ENCODE measurements at places on chromosomes 6 and 20. TPM values are rescaled to one million over a fixed set of nuclear protein-coding genes. Genes with fewer than 3 reads are reported as not detected.

GRM1 gene
- 2.9 TPM for polyA plus RNA-seq

TPMT gene
- 5.7 TPM for polyA plus RNA-seq

C6orf58 gene
- polyA plus RNA-seq: 0.52 TPM

RAMACL gene
- polyA plus RNA-seq: 1.9 TPM

LAMA4 gene
- polyA plus RNA-seq: 0.69 TPM

PSMB1 gene
- 381 TPM for polyA plus RNA-seq

DLL1 gene
- polyA plus RNA-seq: 24.6 TPM

HLA-DRB1 gene
- not detected for polyA plus RNA-seq

HLA-G gene
- polyA plus RNA-seq: not detected

GPR63 gene
- 1.2 TPM for polyA plus RNA-seq

IFNGR1 gene
- 49.5 TPM for polyA plus RNA-seq

GRIK2 gene
- polyA plus RNA-seq: 103 TPM

C6orf52 gene
- 5.7 TPM for polyA plus RNA-seq

CD93 gene
- polyA plus RNA-seq: not detected

COMMD7 gene
- 49.7 TPM for polyA plus RNA-seq

C2 gene
- polyA plus RNA-seq: 1.2 TPM

FAM83C gene
- polyA plus RNA-seq: not detected

KIF13A gene
- 9.4 TPM for polyA plus RNA-seq

SEL1L2 gene
- not detected for polyA plus RNA-seq

TREML1 gene
- not detected for polyA plus RNA-seq

DLK2 gene
- 19.8 TPM for polyA plus RNA-seq

CNKSR3 gene
- polyA plus RNA-seq: 1.5 TPM

ENPP4 gene
- 19.7 TPM for polyA plus RNA-seq

TNFRSF21 gene
- polyA plus RNA-seq: 13.0 TPM

BEND3 gene
- polyA plus RNA-seq: 5.7 TPM

PCNA gene
- 149 TPM for polyA plus RNA-seq

PRICKLE4 gene
- polyA plus RNA-seq: not detected

GPSM3 gene
- 1.2 TPM for polyA plus RNA-seq

METTL24 gene
- not detected for polyA plus RNA-seq

CGAS gene
- polyA plus RNA-seq: 0.10 TPM

SGK2 gene
- 0.81 TPM for polyA plus RNA-seq

CAGE1 gene
- not detected for polyA plus RNA-seq

IPCEF1 gene
- 3.9 TPM for polyA plus RNA-seq

DEFB129 gene
- polyA plus RNA-seq: not detected

TRPC4AP gene
- 93.0 TPM for polyA plus RNA-seq

HFE gene
- not detected for polyA plus RNA-seq

EFCAB8 gene
- not detected for polyA plus RNA-seq

VEGFA gene
- polyA plus RNA-seq: 7.4 TPM

ARFGAP1 gene
- 82.0 TPM for polyA plus RNA-seq

SLC35B2 gene
- 44.5 TPM for polyA plus RNA-seq

RUNX2 gene
- polyA plus RNA-seq: not detected

SLC2A4RG gene
- 52.1 TPM for polyA plus RNA-seq

Measured in neural cell (in vitro differentiated cells).